T-cell (primary cell): ENCODE measurements at places on chromosomes 5 and 9.

DNA sequence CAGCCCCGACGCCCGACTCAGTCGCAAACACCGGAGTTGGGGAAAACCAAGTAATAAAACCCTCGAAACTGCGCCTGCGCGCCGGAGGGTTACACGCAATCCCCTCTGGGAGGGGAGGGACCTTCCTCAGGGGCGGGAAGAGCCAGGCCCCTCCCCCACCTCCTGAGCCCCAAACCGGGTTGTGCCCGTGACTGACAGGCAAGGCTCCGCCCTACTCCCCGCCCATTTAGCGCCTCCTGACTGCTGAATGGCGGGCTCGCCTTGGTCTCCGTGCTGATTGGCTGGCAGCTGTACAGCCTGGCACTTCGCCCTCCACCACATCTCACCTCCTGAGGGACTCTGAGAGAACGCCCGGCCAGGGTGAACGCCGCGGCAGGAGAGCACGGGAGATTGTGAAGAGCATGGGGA is at the start of gene PRDM9:
TSS of gene PRDM9 (plus strand) at position 332 of the 408 bp plus-strand sequence. CDS start 1,425 bp downstream, outside the sequence.
- no peak for DNase-seq

DNA sequence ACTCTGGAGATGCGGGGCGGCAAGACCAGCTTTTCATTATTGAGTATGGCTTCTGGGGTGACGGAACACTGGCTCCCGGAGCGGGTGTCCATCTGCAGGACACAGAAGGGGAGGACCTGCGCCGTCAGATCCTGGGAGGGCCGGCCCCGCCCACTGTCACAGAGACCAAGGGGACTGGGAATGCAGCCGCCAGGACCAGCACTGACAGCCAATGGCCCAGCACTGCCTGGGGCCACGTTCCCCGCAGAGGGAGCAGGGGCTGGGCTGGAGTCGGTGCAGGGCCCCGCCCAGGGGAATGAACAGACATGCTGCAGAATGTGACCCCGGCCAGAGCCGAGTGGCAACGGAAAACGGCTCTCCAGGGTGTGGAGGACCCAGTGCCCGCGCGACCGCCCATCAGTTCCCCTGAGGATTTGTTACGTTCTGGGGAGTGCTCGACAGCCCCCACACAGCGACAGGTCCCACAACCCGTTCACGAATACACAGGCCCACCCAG is at the start of gene ZDHHC11:
TSS of gene ZDHHC11 (minus strand) at position 476 of the 496 bp plus-strand sequence. CDS start at position 92, 384 bp downstream.
- DNase-seq, result no peak

DNA sequence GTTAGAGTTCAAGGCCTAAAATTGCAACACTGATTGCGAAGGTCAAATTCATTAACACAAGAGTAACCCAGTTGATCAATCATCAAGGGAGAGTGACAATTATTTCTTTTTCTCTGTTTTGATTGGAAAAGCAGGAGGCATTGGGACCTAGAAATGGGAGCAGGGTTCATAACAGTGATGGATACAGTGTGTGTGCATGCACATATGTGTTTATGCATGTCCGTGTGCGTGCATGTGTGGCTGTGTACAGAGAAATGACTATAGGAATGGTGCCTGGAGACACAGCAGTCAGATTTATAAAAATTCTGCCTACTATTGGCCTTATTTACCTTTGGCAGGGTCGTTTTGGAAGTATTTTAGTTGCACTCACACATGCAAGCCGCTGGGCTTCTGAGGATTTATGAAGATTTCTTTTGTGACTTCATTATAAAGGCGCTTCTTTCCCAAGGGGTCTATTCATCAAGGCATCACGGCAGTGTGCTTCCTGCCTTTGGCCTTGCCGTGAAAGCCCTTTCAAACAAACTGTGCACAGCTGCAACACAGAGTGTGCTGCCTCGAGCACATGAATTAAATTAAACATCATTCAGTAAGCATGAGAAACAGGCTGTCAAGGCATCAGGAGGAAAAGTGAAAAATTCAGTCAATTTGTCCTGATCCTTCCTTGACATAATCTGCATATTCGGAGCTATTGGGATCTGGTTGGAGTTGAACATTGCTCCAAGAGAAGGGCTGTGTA is 122.8 kb upstream of the PUM3 start:
- DNase-seq, result no peak

DNA sequence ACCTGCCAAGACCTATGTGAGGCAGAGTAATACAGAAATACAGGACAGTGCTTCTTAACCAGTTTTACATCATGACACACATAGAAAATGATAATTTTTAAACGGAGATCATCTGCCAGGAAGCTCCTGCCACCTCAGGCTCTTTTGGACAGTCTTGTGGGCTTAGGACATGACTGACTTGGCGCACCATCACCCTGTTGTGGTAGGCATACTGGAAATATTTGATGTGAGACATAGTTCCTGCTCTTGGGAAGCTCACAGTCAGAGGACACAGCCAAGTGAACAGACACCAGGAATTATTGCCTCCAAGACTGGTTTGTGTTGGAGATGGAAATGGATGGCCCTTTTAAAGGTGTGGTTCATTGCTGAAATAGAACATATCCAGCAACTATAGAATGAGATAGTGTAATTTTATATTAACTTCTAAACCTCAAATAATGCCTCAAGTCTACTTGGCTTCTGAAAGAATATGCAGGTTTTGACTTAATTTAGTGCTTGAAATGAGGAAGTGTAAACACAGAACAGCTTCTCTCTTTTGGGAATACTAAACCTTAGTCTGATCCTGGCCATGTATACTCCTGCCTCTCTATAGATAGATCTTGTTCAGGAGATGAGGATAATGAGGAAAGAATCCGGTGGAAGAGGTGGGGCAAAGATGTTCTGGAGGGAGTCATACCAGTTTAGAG is 19.7 kb downstream of the CPEB4 start:
- no peak for DNase-seq

- no peak for DNase-seq
These were observed 72.1 kb upstream of the ARAP3 start for GRCh38 chr5:141753971-141754713.

GRCh38 chr5:75706016-75706415 is 11.2 kb downstream of the POC5 start:
- no peak for DNase-seq

DNA sequence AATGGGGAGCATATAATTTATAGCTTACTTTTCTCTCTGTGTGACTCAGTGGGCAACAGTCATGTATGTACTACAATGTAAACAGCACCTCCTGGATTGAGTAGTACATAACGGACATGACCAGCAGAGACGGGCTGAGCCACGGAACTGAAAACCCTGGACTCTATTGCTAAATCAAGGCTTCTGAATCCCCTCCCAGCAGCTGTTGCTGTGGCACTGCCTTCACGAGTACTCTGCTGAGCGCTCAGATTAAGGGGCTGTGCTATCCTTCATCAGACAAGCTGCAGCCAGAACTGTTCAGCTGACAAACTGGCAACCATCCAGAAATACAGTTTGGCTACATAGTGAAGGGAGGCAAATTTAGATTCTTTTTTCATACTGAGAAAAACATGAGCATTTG is 131.3 kb upstream of the CCDC180 start:
- no peak for DNase-seq

DNA sequence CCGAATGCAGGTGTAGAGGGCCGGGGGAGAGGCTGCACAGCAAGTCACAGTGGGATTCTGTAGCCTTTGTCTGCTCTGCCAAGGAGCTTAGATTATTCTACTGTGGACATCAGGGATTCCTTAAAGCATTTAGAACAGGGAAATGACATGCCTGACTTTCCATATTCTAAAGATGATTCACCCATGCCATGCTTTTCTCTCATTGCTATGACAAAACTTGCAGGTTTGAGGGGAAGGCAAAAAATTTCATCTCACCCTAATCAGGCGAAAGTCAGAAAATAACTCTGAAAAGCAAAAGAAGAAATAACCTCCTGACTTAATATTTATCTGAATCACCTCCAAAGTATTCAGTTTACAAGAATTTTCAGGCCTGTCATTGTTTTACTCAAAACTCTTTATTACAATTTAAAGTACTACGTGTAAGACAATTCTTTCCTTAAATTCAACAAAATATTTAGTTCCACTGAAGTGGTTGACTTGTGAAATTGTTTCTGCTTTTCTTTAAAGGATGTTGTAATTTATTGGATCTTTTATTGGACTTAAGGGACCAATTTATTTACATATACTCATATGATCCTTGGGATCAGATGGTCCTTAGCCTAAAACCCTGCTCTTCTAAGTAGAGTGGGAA is 30.0 kb upstream of the GAS1 start:
- DNase-seq, result no peak

DNA sequence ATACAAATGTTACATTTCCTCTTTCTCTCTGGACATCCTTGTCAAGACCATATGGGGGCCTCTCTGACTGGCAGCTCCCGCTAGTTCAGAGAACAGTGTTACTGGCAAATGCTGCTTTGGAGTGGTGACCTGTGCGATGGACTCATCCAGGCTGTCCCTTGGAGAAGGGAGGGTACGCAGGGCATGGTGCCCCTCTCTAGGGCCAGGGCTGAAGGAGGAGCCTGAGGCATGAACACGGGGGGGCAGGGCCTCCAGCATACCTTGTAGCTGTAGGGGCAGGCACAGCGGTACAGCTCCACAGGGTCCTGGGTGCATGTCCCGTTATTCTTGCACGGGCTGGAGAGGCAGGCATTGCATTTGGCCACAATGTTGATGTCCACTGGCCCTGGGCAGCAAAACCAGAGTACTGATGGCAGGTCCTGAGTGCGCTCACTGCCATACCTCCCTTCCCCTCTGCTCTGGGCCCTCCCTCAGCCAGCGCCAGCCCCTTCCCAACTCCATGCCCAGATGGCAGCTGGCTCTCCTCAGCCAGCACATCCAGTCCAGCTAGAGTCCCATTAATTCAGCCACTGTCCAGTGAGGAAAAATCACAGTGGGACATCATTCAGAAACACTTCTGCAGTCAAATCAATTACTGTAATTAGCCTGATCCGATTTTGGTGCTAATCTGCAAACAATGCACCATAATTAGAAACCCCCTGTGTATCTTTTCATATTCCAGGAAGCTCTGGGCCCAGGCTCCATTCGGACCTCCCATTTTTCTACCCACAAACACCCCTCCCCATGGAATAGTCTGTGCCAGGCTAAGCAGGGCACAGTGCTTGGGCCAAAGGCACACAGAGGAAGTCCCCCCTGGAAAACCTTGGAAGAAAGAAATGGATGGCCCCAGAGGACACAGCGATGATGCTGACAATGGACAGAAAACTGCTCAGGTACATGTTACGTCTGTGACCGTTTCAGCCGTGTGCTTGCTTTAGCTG is 128.8 kb upstream of the PANK3 start:
- DNase-seq, result no peak

DNA sequence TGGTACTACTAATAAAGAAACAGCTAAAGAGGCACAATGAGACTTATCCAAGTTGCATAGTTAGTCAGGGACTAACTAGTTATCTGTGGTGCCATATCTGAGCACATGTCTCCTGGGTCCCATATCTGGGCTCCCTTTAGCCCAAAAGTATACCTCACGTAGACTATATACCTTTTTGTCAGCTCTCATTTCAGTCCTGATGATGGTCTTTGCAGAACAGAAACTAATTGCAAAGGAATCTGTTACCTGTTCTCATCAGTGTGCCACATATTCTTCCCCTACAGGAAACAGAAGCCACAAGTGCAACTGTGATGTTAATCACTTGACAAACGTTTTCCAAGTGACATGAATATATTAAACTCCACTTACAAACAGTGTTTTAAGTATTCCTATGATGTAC is 395.2 kb downstream of the KIAA0825 start:
- DNase-seq, result no peak

GRCh38 chr5:143206196-143207053 is 197.1 kb downstream of the NR3C1 start:
- no peak for DNase-seq

DNA sequence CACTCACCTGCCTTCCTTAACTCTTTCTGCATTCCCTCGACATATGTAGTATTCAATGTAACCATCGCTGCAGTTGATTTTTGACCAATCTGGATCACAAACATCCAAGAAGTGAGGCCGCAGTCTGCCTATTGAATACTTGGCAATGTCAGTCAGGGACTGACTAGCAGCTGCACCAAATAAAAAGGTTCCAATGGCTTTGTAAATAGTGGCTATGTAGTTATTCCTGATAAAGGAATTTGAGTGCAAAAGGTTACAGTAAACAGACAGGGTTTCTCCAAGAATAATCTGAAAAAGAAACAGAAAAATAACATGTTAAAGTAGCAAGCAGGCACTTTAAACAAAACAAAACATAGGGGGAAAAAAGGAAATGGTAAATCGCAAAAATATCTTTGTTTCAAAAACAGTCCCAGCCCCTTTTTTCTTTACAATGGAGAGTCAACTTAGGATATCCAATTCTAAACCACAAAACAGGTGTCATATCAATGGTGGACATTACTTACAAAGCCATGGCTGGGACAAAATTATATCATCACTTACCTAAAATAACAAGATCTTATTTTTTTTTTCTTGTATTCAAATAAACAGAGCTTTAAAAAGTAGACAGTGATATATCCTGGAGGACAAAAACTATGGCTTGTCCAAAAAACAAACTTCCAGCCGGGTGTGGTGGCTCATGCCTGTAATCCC is 66.8 kb downstream of the PLPP1 start:
- DNase-seq, result no peak

GRCh38 chr9:96440671-96441199 is 9.2 kb upstream of the HABP4 start:
- DNase-seq, result no peak

- DNase-seq, result no peak
These were observed 176.0 kb downstream of the HMHB1 start for GRCh38 chr5:143987751-143988560.

- DNase-seq, result no peak
These were observed 88.2 kb upstream of the BASP1 start for GRCh38 chr5:17129093-17129849.

- no peak for DNase-seq
These were observed 171.7 kb downstream of the TTLL11 start for GRCh38 chr9:121921444-121921843.

GRCh38 chr9:78150312-78150982 is 85.4 kb upstream of the CEP78 start:
- no peak for DNase-seq

- DNase-seq, result no peak
These were observed 63.9 kb downstream of the CDC14B start for GRCh38 chr9:96555567-96556386.

GRCh38 chr9:137881591-137882505 is 4.3 kb downstream of the CACNA1B start:
- DNase-seq, result no peak

GRCh38 chr9:134441227-134442084 is 115.2 kb downstream of the RXRA start:
- DNase-seq, result no peak

GRCh38 chr5:758698-759053 is 25.9 kb downstream of the ZDHHC11B start:
- no peak for DNase-seq

- DNase-seq, result no peak
These were observed 294.0 kb downstream of the YTHDC2 start for GRCh38 chr5:113807427-113807991.
